ENCODE measurements at places on chromosomes 13 and 19. TPM values are rescaled to one million over a fixed set of nuclear protein-coding genes. Genes with fewer than 3 reads are reported as not detected.
A peak's percentile ranks its signal among the peaks of the same experiment; 100 is the strongest.

Gene PET100
- 150 TPM for total RNA-seq

DNA sequence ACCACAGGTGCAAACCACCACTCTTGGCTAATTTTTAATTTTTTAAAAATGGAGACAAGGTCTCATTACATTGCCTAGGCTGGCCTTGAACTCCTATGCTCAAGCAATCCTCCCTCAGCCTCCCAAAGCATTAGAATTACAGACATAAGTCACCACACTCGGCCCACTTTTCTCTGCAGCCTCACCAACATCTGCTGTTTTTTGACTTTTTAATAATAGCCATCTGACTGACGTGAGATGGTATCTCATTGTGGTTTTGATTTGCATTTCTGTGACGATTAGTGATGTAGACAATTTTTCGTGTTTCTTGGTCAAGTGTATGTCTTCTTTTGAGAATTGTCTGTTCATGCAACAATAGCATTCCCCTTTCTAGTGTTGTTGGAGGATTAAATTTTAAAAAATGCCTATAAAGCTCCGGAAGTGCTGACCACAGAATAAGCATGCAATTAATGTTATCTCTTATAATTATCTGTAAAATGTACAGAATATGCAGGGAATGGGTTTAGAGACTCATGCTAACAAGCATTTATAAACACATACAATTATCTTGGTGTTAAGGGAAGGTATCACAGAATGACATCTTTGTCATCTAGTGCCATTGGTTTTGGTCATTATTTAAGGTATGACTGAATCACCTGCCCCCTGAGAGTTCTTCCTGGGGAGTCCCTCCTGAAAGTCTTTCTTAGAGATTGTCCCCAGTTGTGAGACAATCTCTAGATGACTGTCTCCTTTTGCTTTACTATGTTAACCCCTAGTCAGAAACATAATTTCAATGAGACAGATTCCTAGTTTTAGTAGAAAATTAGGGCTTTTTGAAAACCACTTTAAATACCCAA is 118.5 kb upstream of the SERTM1 start:
- H3K27me3 ChIP-seq, result peaks cover 9% of the 10 kb centered on the region
- no peaks in the 10 kb centered on the region for H3K4me1 ChIP-seq
- H3K4me3 ChIP-seq, result no peak overlapping the region
- H3K27ac ChIP-seq, result no peak overlapping the region
- H3K36me3 ChIP-seq, result no peaks in the 10 kb centered on the region

DNA sequence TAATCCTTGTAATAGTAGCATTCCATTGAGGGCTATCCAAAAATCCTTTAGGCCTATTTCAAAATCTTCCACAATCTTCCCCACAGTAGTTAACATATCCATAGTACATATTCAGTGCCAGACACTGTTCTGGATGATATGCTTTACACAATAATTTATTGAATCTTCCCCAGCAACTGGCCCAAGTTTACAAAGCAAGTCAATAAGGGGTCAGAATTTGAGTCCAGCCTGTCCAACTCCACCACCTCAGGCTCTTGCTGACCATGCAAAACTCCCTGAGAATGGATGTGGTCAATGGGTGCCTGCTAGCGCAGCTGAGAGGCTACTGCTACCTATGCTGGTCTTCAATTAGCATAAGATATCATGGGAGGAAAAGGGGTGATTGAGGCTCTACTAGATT is 529.6 kb downstream of the FGF9 start:
- no peak overlapping the region for H3K4me3 ChIP-seq
- no peak overlapping the region for H3K27ac ChIP-seq
- peaks cover 18% of the 10 kb centered on the region for H3K4me1 ChIP-seq
- no peaks in the 10 kb centered on the region for H3K27me3 ChIP-seq
- no peaks in the 10 kb centered on the region for H3K36me3 ChIP-seq
- no peak for DNase-seq

Gene JSRP1
- total RNA-seq, result 1.6 TPM

GRCh38 chr19:46426506-46427162 is 2.1 kb downstream of the PNMA8C start:
- peaks cover 31% of the 10 kb centered on the region for H3K27me3 ChIP-seq
- peak; percentile 71 for DNase-seq
- H3K36me3 ChIP-seq, result no peaks in the 10 kb centered on the region
- peaks cover 7% of the 10 kb centered on the region for H3K4me1 ChIP-seq

DNA sequence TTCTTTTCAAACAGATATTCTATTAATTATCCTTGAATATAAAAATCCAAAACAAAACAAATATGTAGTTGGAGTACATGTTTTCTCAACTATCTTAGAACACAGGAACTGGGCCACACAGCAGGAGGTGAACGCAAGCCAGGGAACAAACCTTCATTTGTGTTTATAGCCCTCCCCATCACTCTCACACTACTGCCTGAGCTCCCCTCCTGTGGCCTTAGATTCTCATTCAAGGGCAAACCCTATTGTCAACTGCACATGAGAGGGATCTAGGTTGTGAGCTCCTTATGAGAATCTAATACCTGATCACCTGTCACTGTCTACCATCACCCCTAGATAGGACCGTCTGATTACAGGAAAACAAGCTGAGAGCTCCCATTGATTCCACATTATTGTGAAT is 427.1 kb upstream of the PRR20A start:
- no peak for DNase-seq
- H3K4me1 ChIP-seq, result no peaks in the 10 kb centered on the region
- no peaks in the 10 kb centered on the region for H3K27me3 ChIP-seq
- no peak overlapping the region for H3K27ac ChIP-seq
- no peaks in the 10 kb centered on the region for H3K36me3 ChIP-seq

GRCh38 chr13:109816112-109816807 is 29.9 kb upstream of the IRS2 start:
- peaks cover 3% of the 10 kb centered on the region for H3K27me3 ChIP-seq
- H3K36me3 ChIP-seq, result no peaks in the 10 kb centered on the region
- peak overlapping the region; percentile 69 for H3K27ac ChIP-seq
- DNase-seq, result no peak
- H3K4me3 ChIP-seq, result no peak overlapping the region
- peaks cover 23% of the 10 kb centered on the region for H3K4me1 ChIP-seq

DNA sequence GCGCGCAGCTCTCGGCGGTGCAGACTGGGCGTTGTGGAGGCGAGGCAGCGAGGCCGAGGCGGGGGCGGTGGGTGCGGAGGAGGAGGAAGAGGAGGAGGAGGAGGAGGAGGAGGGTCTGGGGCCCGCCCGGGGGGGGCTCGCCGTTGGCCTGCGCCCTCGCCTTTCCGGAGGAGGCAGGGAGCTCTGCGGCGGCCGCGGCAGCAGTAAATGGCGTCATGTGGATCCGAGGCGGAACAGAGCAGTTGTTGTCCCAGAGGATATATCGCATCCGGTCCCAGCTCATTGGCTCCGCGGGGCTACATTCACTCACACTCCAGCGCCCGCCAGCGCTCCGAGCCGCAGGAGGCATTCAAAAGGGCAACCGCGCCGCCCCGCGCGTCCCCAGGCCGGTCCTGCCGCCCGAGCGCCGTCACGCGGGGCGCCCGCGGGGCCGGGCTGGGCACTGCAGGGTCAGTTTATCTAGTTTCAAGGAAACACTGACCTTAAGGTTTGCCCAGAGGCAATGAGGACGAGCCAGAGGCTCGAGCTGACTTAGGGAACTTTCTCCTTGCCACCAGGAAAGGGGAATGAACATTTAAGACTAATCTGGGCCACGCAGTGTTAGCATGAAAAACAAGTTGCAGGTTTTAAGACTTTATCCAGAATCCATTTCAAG is at the start of gene SPRY2:
Gene SPRY2, minus strand, starts transcription at position 26 of the 655 bp plus-strand sequence. CDS start 3,421 bp downstream, outside the sequence.
- no peaks in the 10 kb centered on the region for H3K27me3 ChIP-seq
- H3K27ac ChIP-seq, result peak within 1 kb of the TSS; percentile 98
- H3K4me1 ChIP-seq, result peaks cover 38% of the 10 kb centered on the region
- peaks cover 22% of the 10 kb centered on the region for H3K36me3 ChIP-seq

Data from progenitor cell of endocrine pancreas (in vitro differentiated cells).